ENCODE measurements at places on chromosomes 12 and 14.

GRCh38 chr12:110243227-110243626 lies 37.8 kb upstream of the ATP2A2 start:
- ATAC-seq = no peak

- ATAC-seq = no peak
Observed at GRCh38 chr12:19575337-19576243, 136.3 kb downstream of the AEBP2 start.

DNA sequence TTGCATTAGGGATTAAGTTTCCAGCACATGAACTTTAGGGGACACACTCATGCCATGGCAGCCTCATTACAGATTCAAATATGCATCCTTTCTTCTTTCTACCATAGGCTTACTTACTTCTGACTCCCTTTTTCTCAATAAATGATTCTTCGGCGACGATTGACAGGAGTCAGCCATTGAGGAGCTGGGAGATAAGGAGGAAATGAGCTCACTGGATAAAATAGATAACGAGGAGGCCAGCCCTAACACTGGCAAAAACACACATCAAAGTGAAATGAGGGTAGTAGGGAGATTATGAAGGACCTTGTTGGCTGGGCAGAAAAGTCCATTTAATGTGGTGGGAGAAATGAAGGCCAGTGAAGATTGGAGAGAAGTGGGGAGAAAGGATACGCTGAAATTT lies 172.2 kb downstream of the SLC41A2 start:
- ATAC-seq = no peak

DNA sequence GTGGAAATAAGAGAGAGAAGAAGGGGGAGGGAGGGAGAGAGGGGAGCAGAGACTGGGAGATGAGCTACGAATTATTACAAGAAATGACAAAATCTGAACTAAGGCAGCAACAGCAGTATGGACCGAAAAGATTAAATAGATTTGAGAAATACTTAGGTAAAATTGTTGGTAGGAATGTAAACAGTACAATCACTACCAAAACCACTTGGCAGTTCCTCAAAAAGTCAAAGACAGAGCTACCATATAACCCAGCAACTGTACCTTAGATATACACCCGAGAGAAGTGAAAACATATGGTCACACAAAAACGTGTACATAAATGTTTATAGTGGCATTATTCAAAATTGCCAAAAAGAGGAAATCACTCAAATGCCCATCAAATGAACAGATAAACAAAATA lies 14.1 kb downstream of the KRAS start:
- ATAC-seq = no peak

- ATAC-seq = no peak
Observed at GRCh38 chr12:49540229-49541139, 1.7 kb downstream of the KCNH3 start.

DNA sequence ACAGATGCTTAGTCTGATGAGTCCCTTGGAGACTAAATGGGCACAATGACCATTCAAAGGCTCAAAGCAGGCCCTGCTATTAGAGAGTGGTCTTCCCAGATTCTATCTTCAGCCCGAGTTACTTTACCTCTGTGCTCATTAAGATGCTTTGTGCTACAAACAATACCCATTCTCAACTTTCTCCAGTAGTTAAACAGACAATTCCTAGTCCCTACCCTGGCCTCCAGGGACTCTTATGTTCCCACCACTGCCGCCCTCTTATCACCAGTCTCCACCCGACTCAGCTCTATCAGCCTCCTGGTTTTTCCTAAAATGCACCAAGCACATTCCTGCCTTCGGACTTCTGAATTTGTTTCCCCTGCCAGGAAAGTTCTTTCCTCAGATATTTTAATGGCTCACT lies 25.6 kb upstream of the GPHB5 start:
- no peak for ATAC-seq

- ATAC-seq = no peak
Observed at GRCh38 chr12:54311051-54311450, 10.2 kb upstream of the NFE2 start.

- ATAC-seq = no peak
Observed at GRCh38 chr12:6273541-6274230, 36.8 kb upstream of the PLEKHG6 start.

- no peak for ATAC-seq
Observed at GRCh38 chr14:49915085-49915484, 22.2 kb downstream of the ARF6 start.

DNA sequence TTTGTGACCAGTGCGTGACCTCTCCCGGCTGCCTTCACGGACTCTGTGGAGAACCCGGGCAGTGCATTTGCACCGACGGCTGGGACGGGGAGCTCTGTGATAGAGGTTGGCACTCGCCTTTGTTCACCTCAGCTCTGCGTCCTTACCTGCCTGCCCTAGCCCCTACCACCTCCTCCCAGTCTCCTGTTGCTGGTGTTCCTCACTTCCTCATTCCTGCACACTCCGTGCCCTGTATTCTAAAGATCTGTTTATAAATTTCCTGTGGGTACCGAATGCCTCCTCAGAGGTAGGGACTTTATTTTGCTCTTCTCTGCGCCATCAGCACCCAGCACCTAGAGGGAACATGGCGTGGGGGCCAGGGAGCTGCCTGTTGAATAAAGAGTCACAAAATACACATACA lies 2.3 kb downstream of the DLK1 start:
- ATAC-seq = no peak

GRCh38 chr12:41869432-41869831 lies 275.2 kb downstream of the GXYLT1 start:
- no peak for ATAC-seq

- ATAC-seq = no peak
Observed at GRCh38 chr12:53051058-53051880, 1.4 kb downstream of the TNS2 start.

GRCh38 chr14:79083356-79083755 lies 913.2 kb downstream of the NRXN3 start:
- no peak for ATAC-seq

DNA sequence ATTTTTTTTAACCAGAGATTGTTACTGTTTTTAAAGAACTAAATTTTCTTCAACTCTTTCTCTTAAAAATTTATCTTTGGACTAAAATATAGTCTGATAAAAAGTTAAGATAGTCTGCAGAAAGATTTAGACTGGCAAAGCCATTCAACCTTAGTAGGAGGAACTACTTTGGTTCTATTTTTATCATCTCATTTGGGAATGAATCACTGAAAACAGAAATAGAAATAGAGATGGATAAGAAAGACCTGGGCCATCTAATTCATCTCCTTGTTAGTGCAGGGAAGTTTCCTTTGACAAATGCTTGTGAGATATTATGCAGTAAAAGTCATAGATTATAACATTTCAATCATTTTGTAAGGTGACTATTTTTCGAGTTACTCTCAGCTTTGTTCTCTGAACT lies 263.2 kb upstream of the NPAS3 start:
- ATAC-seq = no peak

DNA sequence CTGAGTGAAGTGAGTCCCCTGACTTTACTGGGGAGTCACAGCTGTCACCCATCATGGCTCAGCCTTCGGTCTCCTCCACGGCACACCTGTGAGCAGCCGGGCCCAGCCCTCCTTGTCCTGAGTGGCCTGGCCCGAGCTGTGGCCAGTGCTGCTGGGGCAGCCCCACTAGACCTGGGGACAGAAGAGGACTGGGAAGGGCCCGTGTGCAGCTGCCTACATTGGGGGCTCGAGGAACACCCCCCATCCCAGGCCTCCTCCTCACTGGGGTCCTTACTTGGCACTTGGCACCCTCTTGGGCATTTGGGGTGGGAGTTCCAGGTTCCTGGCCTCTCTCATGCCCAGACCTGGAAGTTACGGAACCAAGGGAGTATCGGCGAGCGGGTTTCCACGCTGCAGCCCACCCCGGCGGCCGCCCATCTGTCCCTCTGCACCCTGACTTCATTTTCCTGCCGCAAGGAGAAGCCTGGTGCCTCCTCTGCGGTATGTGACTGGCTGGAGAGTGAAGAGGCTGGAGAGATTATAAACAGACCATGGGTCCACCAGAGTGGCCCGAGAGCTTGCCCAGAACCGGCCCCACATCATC lies 179.7 kb downstream of the KIF26A start:
- no peak for ATAC-seq

GRCh38 chr12:18224745-18225144 lies 36.6 kb upstream of the PIK3C2G start:
- no peak for ATAC-seq

Measured in activated CD4-positive, CD25-positive, alpha-beta regulatory T cell treated with anti-CD3 and anti-CD28 coated beads, Interleukin-2, amount 50 U/mL, for 24 hours (primary cell).